ENCODE measurements at places on chromosomes 2 and 18. TPM values are rescaled to one million over a fixed set of nuclear protein-coding genes. Genes with fewer than 3 reads are reported as not detected.

ZNF516 gene
- 2.0 TPM for total RNA-seq

B3GNT7 gene
- 0.47 TPM for total RNA-seq

ANKRD12 gene
- total RNA-seq = 76.9 TPM

M1AP gene
- not detected for total RNA-seq

ERLEC1 gene
- total RNA-seq = 30.8 TPM

LHCGR gene
- total RNA-seq = not detected

MDH1B gene
- total RNA-seq = 0.23 TPM

GPBAR1 gene
- total RNA-seq = 0.73 TPM

NGEF gene
- not detected for total RNA-seq

SEH1L gene
- 66.7 TPM for total RNA-seq

CCL20 gene
- total RNA-seq = not detected

LOXL3 gene
- total RNA-seq = 0.76 TPM

ZAP70 gene
- 338 TPM for total RNA-seq

OBSL1 gene
- total RNA-seq = not detected

PSTPIP2 gene
- total RNA-seq = 4.1 TPM

RAD51AP2 gene
- total RNA-seq = not detected

WIPF1 gene
- total RNA-seq = 465 TPM

IL37 gene
- total RNA-seq = not detected

PROM2 gene
- 0.82 TPM for total RNA-seq

GALNT14 gene
- 0.42 TPM for total RNA-seq

UGT1A6 gene
- total RNA-seq = not detected

ESPNL gene
- 0.05 TPM for total RNA-seq

LDLRAD4 gene
- 44.5 TPM for total RNA-seq

TEX44 gene
- not detected for total RNA-seq

RSAD2 gene
- 183 TPM for total RNA-seq

TFPI gene
- not detected for total RNA-seq

D2HGDH gene
- total RNA-seq = 21.6 TPM

ANKRD30B gene
- not detected for total RNA-seq

MOGAT1 gene
- not detected for total RNA-seq

PSMD1 gene
- total RNA-seq = 89.1 TPM

WDR35 gene
- total RNA-seq = 4.2 TPM

HRH4 gene
- total RNA-seq = not detected

CRYGC gene
- not detected for total RNA-seq

FAM168B gene
- total RNA-seq = 65.5 TPM

Measured in activated CD8-positive, alpha-beta memory T cell treated with anti-CD3 and anti-CD28 coated beads, Interleukin-2, amount 10 ng/mL, durations not matched to agents 7 days and 5 days (primary cell).